Naive B cell (primary cell): ENCODE measurements at places on chromosomes 5 and 9.

DNA sequence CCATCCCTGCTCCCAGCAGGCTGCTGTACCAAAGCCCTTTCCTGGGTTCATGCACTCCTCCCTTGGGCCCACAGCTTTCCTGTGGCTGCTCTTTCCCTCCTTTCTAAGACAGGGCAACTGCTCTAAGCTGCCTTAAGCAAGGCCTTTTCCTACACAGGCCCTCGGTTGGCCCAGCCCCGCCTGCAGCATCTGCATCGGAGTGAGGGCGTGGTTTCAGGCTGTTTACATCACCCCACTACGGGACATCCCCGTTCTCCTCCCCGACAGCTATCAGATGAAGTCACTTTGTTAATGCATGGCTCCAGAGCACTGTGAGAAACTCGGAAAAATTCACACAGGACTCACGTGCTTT lies 3.4 kb downstream of the DPH7 start:
- no peak for DNase-seq

DNA sequence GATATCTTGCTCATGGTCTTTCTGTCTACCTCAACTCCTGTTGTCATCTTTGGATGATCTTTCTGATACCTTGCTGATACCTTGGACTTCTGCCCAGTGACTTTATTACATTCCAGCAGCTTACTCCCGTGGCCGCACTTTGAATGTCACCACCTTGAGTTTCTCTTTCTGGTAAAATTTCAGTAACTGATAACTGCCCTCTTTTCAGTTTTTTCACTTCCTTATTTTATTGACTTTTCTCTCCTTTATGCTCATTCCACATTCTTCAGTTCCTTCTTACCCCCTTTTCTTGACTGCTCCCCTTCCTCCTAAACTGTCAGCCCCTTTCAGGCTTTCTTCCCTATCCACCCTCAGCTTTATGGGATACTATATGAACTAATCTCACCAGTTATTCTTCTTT lies 7.0 kb upstream of the FBXO4 start:
- no peak for DNase-seq

DNA sequence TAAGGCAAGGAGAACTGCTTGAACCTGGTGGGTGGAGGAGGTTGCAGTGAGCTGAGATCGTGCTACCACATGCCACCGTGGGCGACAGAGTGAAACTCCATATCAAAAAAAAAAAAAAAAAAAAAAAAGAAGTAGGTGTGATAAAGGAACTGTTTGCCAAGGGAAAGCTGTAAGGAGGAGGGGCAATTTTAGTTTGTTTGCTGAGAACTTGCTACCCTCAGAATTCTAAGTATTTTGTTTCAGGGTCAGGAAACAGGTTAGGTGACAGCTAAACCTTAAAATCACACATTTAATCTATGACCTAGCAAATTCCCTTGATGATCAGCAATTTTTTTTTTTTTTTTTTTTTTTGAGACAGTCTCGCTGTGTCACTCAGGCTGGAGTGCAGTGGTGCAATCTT lies 7.2 kb upstream of the ARRDC3 start:
- DNase-seq = no peak

GRCh38 chr9:26437056-26437711 lies 455.4 kb downstream of the CAAP1 start:
- DNase-seq = no peak

DNA sequence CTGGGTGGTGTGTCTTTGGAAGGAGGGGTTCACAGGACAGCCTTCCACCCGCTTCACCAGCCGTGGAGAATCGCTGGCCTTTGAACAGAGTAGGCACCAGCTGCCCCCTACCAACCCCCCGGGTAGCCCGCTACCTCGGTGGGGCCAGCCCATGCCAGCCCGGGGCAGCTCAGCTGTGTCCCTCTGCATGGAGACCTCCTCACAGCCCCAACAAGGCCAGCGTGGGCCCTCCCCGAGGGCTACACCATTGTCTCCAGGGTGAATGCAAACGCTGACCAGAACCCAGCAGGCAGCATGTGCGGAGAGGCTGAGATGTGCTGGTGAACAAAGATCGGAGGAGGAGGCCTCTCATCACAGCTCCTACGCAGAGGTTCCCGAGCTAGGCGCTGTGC lies 51.9 kb downstream of the LMX1B start:
- DNase-seq = no peak

GRCh38 chr9:36818242-36818938 lies 215.7 kb downstream of the PAX5 start:
- DNase-seq = no peak

DNA sequence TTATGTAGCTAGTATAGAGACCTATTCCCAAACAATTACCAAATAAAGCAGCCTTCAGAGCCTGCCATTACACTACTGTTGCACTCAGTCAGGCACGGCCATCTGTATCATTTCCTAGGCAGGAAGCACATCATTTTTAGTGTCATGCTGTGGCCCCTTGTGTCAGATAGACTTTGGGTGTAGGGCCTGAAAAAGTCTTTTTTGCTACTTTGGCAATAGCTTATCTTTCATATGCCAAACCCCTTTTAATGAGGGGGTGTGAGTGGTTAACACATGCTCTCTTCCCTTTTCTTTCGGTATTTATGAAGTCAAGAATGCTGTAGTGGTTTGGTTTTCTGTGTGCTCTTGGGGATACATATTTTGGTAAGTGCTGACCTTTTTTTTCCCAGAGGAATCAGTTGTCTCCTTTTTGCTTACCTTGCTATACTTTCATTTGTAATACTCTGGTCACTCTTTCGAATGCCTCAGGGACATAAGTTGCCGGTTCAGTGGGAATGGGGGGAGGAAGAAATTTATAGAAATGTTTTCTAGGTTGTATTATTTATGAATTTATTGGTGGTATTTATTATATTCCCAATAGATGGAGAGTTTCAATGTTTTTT lies 209.8 kb downstream of the CSNK1G3 start:
- no peak for DNase-seq

GRCh38 chr9:78133751-78134150 lies 102.1 kb upstream of the CEP78 start:
- no peak for DNase-seq

DNA sequence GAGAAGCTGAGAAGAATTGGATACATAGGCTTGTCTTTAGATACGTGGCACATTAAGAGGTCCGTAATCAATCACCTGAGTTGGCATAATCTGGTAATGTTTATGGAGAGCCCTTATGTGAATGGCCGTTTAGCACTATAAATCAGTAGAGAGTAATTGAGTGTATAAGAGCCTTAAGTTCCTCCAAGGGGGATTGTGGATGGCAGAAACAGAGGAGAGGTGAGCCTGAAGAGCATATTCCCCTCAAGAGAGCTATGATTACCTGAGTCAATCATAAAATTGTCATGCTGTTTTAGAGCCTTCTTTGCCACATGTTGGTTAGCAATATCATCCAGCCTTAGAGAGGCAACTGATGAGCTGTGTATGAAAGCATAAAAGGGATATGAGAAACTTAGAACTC lies 58.8 kb downstream of the FOCAD start:
- DNase-seq = no peak

- no peak for DNase-seq
Observed at GRCh38 chr5:130912088-130912487, 253.0 kb downstream of the HINT1 start.

GRCh38 chr5:109532773-109533364 lies 123.1 kb upstream of the PJA2 start:
- DNase-seq = no peak

GRCh38 chr5:83034036-83034435 lies 43.2 kb downstream of the TMEM167A start:
- DNase-seq = no peak

DNA sequence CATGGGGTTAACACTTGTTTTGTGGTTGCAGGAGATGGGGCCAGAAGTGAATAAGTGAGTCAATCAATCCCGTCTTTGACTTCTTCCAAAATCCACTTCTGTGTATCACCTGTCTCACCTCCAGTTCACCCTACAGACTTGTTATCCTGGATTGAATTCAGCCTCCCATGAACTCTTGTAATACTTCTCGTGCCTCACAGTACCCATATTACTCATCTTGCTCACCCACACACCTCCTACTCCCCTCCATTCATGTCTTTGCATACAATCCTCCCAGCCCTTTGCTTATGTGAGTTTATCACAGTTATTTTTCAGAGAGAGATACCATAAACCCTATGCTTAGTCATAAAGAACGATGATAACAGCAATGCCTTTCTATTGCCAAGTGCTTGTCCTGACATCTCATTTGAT lies 52.9 kb upstream of the PAPPA start:
- DNase-seq = no peak

GRCh38 chr9:117869287-117869686 lies 165.1 kb downstream of the TLR4 start:
- DNase-seq = no peak

DNA sequence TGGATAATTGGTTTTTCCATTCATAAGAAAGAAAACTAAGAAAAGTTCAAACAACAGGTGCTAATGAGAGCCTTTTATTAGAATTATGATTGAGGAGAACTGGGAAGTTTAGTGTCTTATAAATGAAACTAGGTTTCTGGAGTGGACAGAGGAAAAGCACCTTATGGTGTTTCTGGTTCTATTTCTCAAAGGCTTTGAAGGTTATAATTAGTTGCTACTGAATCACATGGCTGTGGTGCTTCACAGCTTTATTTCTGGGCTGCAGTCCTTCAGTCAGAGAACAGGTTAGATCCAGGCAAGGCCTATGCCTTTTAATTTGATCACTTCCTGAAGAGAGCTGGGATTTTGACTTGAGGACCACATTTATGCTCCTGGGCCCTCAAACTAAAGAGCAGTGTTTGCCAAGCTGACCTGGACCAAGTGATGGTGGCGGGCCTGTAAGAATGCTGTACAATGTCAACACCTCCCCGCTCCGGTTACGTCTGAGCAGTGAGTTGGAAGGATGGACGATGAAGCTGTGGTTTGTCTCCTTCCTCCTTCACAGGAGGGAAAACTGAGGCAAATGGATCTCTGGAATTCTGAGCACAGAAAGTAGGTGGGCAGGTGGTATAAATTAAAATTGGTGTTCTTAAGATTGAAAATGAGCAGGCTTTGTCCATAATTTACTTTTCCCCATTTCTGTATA lies 56.0 kb downstream of the ZNF462 start:
- no peak for DNase-seq

GRCh38 chr9:21941337-21941995 lies 52.7 kb downstream of the CDKN2A start:
- DNase-seq = no peak

GRCh38 chr5:133307275-133307674 lies 255.5 kb downstream of the HSPA4 start:
- DNase-seq = no peak

GRCh38 chr9:130431536-130432303 lies 13.0 kb upstream of the ASS1 start:
- DNase-seq = no peak

DNA sequence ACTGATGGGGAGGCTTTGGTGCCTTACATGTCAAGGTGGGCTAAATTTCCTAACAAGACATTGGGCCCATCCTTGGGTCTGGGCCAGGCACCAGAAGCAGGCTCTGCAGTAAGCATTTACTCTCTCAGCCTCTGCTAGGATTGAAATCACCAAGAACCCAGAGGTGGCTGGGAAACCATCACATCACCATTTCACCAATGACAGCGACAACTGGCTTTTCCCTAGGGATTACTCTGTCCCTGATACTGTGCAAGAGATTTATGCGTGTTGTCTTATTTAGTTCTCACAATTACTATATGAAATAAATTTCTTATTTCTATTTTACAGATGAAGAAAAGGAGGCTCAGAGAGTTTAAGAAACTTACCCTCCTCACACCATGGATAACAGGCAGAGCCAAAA lies 342.2 kb downstream of the ARHGEF28 start:
- DNase-seq = no peak

DNA sequence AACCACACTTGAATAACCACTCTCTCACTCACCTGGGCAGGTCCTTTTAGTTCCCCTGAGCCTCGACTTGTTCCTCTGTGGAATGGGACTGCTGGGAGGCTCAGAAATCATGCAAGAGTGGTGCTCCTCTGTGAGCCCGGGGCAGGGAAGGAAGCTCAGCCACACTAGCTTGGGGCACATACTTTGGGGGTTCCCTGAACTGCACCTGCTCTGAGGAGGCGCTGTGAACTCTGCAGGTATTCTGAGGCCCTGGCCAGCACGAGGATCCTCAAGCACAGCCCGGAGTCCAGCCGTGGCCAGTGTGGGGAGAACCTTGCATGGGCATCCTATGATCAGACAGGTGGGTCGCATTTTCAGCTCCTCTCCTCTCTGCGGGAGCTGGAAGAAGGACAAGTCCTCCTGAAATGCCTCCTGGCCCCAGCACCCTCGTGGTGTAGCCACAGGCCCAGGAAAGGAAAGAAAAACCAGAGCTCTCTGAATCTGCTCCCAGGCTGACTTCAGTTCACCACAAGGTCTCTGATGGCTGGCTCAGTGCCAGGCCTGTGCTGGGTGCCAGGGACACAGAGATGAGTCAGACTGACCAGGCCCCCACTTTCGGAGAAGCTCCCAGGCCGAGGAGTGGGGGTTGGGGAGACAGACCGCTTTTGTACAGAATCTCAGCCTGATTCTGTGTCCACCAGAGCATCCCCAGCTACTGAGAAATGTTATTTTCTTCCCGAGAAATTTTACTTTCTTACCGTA lies 11.9 kb downstream of the GLIPR2 start:
- no peak for DNase-seq

GRCh38 chr9:90128587-90129190 lies 513.9 kb downstream of the DIRAS2 start:
- no peak for DNase-seq

GRCh38 chr9:131320031-131320685 lies 30.6 kb downstream of the PLPP7 start:
- no peak for DNase-seq

- DNase-seq = no peak
Observed at GRCh38 chr5:81774374-81774773, 23.5 kb upstream of the SSBP2 start.

GRCh38 chr9:122192261-122192875 lies 32.7 kb downstream of the MORN5 start:
- no peak for DNase-seq

- no peak for DNase-seq
Observed at GRCh38 chr5:10319202-10319851, 11.6 kb upstream of the CMBL start.

GRCh38 chr5:151619812-151620460 lies 28.8 kb upstream of the FAT2 start:
- DNase-seq = no peak

GRCh38 chr9:133942206-133942975 lies 49.7 kb downstream of the VAV2 start:
- no peak for DNase-seq
